ENCODE measurements at places on chromosomes 5 and 9. TPM values are rescaled to one million over a fixed set of nuclear protein-coding genes. Genes with fewer than 3 reads are reported as not detected.

GRCh38 chr5:18114151-18114757 lies 480.0 kb downstream of the TAF11L14 start:
- no peak for DNase-seq

DNA sequence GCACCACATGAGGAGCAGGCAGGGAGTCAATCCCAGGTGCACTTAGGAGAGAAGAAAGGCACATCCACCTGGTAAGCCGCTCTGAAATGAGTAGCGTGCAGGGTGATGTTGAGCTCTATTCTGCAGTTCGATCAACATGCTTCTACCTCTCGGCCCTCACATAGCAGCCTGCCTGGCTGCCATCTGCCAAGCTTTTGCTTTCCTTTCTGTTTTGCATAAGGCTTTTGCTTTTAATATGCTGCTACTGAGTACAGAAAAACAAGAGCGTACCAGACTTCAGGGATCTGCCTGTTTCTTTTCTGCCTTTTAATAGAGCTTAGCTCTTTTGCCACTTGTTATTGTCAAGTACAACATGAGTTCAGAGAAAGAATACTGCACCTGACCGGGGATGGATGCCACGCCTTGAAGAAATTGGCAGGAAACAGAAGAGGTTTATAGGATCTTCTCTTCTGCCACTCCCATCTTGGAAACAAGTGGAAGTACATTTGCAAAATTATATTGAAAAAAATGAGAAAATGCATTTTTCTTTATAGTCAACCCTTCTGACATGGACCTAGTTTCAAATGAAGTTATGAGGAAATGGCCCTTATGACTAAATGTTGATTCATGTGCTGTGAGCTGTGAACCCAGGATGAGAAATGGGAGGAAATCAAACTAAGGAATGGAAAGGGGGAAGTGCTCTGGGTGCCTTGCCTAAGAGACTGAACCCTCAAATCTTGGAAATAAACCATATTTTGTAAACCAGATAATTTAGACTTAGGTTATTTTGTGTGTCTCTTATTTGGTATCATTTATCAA lies 4.0 kb upstream of the FCHO2 start:
- peak; percentile 47 for DNase-seq

- peak; percentile 81 for DNase-seq
These were observed 25.5 kb upstream of the STXBP1 start for GRCh38 chr9:127586537-127586936.

GRCh38 chr5:131265311-131265803 lies 1.5 kb downstream of the CDC42SE2 start:
- peak; percentile 56 for DNase-seq

DNA sequence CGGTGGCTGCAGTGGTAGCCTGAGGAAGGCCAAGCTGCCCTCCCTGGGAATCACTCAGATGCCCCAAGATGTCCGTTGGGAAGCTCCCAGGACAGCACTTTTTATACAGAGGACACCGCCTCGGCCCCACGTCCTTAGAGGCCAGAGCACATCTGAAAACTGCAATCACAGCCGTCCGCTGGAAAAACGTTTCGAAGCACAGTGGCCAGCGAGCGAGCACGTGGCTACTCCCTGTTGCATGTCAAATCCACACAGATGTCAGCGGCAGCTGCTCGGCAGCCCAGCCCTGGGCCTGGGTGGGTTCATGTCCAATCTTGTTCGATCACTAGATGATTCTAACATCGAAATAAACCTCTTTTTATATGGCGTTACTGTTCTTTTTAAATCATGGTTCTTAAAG lies 8.9 kb downstream of the PPP1R26 start:
- DNase-seq, result no peak

DNA sequence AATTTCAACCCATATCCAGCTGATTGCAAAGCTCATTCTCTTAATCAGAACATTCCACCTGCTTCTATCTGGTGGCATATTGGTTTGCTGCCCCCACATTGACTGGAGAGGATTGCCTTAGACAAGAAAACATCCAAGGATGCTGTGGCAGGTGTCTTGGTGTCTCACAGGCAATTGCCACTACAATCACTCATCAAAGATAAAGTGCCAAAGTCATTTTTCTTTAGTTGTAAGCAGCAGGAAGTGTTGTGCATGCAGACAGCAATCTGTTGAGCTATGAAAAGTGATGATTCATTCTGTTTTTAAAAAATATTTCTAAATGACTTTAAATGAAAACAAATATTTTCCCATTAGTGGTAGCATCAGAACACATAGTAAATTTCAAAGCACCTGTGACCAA lies 53.9 kb downstream of the CDH6 start:
- no peak for DNase-seq

DNA sequence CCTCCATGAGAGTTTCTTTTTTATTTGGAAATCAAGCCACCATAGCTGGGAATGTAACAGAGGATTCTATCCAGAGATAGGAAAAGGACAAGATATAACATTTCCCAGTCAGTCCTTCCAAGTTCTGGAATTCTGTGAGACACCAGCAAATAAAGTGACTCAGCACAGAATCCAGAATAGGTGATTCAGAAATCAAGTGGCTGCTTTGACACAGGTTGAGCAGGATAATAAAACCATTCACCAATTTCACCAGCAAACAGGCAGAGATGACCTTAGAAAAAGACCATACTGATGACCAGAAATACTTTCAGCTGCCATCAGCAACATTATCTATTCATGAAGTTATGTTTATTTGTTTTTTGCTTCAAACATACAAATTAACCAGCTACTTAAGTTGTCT lies 491.5 kb upstream of the TUSC1 start:
- DNase-seq, result peak; percentile 2

DNA sequence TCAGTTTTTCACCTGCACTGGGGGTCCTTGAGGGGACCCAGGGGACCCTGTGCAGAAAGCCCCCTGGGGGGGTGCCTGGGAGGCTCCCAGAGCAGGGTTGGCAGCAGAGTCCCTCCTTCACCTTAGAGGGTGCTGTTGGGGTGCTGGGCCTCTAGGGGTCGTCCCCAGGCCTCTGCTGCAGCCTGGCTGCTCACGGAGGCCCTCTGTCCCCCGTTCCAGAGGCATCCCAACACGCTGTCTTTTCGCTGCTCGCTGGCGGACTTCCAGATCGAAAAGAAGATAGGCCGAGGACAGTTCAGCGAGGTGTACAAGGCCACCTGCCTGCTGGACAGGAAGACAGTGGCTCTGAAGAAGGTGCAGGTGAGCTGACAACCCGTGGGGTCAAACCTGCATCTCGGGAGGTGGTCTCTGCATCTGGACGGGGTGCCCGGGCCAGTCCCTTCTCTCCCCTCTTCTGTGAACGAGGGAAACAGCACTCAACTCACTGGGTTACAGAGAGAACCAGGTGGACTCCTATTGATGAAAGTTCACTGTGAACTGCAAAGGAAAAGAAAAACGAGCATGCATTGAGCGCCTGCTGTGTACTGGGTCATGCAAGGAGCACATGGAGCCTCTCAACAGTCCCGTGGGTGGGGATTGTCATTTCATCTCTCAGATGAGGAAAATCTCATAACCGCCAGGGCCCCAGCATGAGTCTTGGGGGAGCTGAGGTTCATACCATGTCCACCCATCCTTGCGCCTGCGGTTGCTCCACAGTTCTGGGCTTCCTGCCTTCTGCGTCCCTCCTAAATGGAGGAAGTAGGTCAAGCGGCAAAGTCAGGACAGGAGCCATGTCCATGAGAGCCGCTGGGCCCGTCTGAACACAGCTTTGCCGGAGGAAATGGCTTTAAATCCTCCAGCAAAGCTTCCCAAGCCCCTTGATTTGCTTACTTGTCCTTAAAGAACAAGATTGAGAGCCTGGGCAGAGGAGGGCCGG lies 54.8 kb downstream of the NEK6 start:
- DNase-seq, result no peak

- DNase-seq, result peak; percentile 53
These were observed 182.4 kb upstream of the OTULINL start for GRCh38 chr5:14399054-14399692.

- DNase-seq, result no peak
These were observed 2.2 kb downstream of the CACFD1 start for GRCh38 chr9:133461975-133462374.

- no peak for DNase-seq
These were observed 119.3 kb downstream of the NR2F1-AS1 start for GRCh38 chr5:93461756-93462155.

DNA sequence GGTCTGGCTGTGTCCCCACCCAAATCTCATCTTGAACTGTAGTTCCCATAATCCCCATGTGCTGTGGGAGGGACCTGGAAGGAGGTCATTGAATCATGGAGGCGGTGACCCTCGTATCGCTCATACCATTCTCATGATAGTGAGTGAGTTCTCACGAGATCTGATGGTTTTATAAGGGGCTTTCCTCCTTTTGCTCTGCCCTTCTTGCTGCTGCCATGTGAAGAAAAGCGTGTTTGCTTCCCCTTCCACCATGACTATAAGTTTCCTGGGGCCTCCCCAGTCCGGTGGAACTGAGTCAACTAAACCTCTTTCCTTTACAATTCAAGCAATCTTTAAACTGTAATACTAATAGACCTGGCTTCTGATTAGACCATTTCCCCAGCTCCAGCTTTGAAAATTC lies 92.2 kb upstream of the SARDH start:
- no peak for DNase-seq

GRCh38 chr9:122536134-122536533 lies 9.0 kb upstream of the OR1N1 start:
- no peak for DNase-seq

- DNase-seq, result no peak
These were observed 193.3 kb downstream of the TMEM38B start for GRCh38 chr9:105887679-105888078.

- no peak for DNase-seq
These were observed 150.2 kb upstream of the PAPPA start for GRCh38 chr9:116003397-116003796.

GRCh38 chr5:57538341-57538955 lies 55.8 kb upstream of the ACTBL2 start:
- DNase-seq, result no peak

DNA sequence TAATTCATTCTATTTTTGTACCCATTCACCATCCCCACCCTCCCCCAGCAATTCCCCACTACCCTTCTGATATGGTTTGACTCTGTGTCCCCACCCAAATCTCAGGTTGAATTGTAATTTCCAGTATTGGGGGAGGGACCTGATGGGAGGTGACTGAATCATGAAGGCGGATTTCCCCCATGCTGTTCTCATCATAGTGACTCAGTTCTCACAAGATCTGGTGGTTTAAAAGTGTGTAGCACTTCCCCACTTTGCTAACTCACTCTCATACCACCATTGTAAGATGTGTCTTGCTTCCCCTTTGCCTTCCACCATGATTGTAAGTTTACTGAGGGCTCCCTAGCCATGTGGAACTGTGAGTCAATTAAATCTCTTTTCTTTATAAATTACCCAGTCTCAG lies 25.9 kb upstream of the TESK1 start:
- DNase-seq, result no peak

- DNase-seq, result peak; percentile 21
These were observed 857 bp downstream of the ADAM19 start for GRCh38 chr5:157574456-157575380.

- no peak for DNase-seq
These were observed 299.0 kb upstream of the MSX2 start for GRCh38 chr5:174425271-174425963.

The TAF1L gene
- polyA plus RNA-seq, result not detected

Measured in A549 (cell line).